Activated CD4-positive, alpha-beta T cell treated with anti-CD3 and anti-CD28 coated beads, Interleukin-2, amount 10 ng/mL, durations not matched to agents 7 days and 5 days (primary cell): ENCODE measurements at places on chromosomes 16 and 17.

DNA sequence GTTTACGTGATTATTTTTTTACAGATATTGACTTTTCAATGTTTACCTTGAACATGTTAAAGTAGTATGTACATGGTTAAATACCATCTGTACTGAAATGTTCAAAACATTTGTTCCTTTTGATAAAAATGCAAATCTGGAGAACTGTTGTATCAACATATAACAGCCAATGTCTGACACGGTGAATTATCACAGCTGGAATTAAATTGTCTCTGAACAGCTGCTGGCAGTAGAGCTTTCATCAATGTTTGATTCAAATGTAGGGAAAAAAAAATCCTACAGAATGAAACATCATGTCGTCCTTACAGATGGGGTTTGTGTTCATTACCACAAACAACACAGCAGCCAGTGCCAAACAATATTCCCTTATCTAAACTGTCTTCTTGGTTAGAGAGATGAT lies 79.9 kb downstream of the TOX3 start:
- no peaks in the 10 kb centered on the region for H3K36me3 ChIP-seq
- H3K27ac ChIP-seq = no peak overlapping the region
- H3K4me1 ChIP-seq = no peaks in the 10 kb centered on the region
- no peaks in the 10 kb centered on the region for H3K27me3 ChIP-seq

- H3K4me3 ChIP-seq = no peak overlapping the region
- no peak for DNase-seq
- H3K4me1 ChIP-seq = peaks cover 19% of the 10 kb centered on the region
- no peaks in the 10 kb centered on the region for H3K27me3 ChIP-seq
- no peak overlapping the region for H3K27ac ChIP-seq
These were observed 30.9 kb downstream of the TMEM204 start for GRCh38 chr16:1564325-1564724.

- H3K36me3 ChIP-seq = peaks cover 8% of the 10 kb centered on the region
- no peak overlapping the region for H3K4me3 ChIP-seq
- H3K27me3 ChIP-seq = peaks cover 2% of the 10 kb centered on the region
- peaks cover 17% of the 10 kb centered on the region for H3K4me1 ChIP-seq
These were observed 73.6 kb downstream of the GPRC5B start for GRCh38 chr16:19810817-19811731.

DNA sequence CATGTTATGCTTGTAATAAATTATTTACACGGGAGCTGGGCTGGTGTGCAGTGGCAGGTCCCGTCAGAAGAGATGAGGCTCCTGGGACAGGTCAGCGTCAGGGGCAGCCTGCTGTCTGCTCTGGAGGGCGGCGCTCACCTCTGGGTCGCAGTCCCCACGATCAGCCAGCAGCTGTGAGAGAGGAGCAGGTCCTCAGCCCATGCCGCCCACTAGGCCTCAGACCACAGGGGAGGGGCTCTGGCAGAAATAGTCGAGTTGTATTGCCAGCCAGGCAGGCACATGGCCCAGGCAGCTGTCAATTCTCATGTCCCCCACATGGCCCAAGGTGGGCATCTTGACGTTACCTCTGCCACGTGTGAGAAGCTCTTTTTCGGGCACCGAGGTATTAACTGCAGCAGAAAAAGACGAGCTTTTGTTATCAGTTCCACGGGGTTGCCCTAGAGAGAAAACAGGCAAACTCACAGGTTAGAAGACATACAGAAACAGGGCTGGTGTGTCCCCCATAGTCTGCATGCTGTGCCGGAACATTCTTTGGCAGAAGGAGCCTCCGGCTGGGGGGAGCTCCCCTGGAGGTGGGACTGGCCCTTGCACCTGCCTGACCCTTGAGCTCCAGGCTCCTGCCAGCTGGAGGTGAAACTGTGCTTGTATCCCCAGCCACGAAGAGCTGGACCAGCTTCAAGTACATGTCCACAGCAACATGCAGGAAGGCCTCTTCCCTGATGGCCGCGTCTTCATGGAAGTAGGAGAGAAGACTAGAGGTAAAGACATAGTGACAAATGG lies 17.4 kb downstream of the ZNF276 start:
- no peak for DNase-seq
- H3K27me3 ChIP-seq = no peaks in the 10 kb centered on the region
- H3K36me3 ChIP-seq = peaks cover 69% of the 10 kb centered on the region
- peak overlapping the region; percentile 25 for H3K27ac ChIP-seq
- no peak overlapping the region for H3K4me3 ChIP-seq
